CD4-positive, CD25-positive, alpha-beta regulatory T cell (primary cell): ENCODE measurements at places on chromosomes 1 and 21. TPM values are rescaled to one million over a fixed set of nuclear protein-coding genes. Genes with fewer than 3 reads are reported as not detected.

ANXA9 gene
- total RNA-seq = not detected

LRRC71 gene
- not detected for total RNA-seq

TARBP1 gene
- total RNA-seq = 30.0 TPM

CR2 gene
- 0.22 TPM for total RNA-seq

ATP6V1G3 gene
- not detected for total RNA-seq

MX2 gene
- 119 TPM for total RNA-seq

LPAR3 gene
- 0.32 TPM for total RNA-seq

DNA sequence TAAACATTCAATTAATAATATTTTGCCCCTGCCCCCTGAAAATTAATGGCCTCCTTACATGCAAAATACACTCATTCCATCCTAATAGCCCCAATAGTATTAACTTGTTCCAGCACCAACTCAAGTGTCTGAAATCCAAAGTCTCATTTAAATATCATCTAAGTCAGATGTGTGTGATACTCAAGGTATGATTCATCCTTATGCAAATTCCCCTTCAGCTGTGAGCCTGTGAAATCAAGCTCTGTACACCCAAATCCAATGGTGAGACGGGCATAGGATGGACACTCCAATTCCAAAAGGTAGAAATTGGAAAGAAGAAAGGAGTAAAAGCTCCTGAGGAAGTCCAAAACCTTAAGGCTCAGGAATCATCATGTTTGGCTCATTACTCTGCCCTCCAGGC, 83.5 kb downstream of the HHAT start:
- no peak for DNase-seq

- no peak for DNase-seq
These were observed 30.0 kb downstream of the ARHGEF10L start for GRCh38 chr1:17569200-17570139.

DNA sequence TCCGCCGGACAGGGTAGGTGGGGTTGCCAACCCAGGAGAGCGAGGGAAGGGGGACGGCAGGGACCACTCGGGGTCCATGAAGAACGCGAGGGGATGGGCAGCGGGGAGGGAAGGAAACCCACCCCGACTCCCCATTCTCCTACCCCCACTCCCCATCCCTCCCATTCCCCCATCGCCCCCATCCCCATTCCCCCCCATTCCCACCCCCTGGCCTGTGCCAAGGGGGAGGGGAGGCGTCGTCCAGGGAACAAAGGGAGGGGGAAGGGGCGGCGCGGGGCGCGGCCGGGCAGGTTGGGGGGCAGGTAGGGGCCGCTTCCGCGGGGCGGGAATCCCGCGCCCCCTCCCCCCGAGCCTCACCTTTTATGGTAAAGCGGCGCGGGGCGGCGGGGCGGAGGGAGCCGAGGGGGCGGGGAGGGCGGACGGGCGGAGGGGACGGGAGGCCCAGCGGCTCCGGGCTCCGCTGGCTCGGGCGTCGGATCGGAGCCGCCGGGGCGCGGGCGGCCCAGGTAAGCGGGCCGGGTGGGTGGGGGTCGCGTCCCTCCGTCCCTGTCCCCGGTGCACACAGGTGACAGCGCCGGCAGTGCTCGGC, at the start of gene FBLIM1:
TSS of gene FBLIM1 (plus strand) at position 453 of the 589 bp plus-strand sequence. CDS start 6,189 bp downstream, outside the sequence.
- DNase-seq = no peak

- no peak for DNase-seq
These were observed 27.3 kb downstream of the CDCP2 start for GRCh38 chr1:54125386-54126070.

GRCh38 chr1:27887215-27888021, 15.1 kb downstream of the THEMIS2 start:
- DNase-seq = peak; percentile 57

DNA sequence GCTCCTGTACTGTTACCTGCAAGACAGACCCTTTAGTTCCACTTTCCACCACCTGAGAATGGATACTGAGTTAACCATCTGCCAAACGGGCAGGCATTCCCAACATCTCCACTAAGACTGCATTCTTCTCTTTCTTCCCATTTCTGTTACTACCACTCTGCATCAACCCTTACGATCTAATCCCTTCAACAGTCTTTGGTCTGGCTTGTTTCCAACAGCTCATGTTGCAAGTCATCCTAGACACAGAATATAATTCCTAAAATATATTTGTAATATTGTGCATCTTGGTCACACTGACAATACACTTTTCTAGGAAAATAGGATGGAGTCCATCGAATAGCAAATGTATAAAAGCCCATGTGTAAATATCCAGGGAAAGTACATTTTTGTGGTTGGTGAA, 166.7 kb downstream of the SIPA1L2 start:
- no peak for DNase-seq

- no peak for DNase-seq
These were observed 486 bp upstream of the DSTYK start for GRCh38 chr1:205211839-205212536.

DNA sequence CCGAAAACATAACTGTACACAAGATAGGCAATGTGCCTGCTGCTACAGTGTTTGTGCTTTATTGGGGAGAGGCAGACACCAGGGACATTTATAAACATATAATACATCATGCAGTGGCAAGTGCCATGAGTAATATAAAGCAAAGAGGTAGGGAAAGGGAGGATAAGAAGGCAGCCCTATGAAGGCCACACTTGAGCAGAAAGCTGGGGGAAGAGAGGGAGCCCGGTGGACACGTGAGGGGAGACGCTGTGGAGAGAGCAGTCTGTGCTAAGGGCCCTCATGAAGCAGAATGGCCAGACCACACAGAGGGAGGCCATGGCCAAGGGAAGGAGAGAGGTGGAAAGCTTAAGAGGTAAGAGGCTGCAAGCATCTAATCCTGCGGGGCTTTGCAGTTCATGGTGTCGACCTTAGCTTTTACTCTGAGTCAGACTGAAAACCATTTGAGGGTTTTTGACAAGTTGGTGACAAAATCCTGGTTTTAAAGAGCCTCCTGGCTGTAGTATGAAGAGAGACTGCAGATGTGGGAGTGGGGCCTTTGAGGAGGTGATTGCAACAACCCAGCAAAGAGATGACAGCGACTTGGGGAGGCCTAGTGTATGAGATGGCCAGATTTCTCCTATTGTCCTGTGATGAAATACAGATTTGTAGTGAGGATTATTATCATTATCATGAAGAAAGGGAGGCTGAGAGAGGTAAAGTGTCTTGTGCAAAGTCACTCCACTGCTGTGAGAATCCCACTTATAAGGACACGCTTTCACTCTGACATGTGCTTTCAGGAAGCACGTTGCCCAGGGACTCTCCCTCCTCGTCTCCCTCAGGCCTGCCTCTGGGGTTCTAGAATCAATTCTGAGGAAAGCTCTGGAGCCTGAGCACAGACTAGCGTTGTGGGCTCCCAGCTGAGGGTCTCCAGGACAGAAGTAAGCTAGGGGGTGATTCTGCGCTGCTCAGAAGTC, 192.9 kb downstream of the RHOU start:
- DNase-seq = no peak

DNA sequence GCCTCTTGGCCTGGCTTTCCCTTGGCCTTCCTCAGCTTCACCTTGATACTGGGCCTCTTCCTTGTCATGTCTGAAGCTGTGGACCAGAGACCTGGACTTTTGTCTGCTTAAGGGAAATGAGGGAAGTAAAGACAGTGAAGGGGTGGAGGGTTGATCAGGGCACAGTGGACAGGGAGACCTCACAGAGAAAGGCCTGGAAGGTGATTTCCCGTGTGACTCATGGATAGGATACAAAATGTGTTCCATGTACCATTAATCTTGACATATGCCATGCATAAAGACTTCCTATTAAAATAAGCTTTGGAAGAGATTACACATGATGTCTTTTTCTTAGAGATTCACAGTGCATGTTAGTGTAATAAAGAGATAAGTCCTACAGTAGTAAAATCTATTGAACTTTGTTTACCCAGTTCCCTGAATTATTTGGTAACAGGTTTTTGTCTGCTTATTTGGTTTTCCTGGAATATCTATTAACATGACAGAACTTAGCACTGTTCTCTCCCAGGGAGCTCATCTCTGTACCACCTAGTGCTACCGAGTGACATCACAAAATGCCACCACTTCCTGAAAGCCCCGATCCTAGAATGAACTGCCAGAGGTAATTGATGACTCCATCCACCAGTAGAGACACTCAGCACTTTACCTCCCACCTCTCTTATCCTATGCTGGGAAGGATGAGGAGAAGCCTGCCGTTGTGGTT, 22.2 kb downstream of the UBE2T start:
- no peak for DNase-seq

DNA sequence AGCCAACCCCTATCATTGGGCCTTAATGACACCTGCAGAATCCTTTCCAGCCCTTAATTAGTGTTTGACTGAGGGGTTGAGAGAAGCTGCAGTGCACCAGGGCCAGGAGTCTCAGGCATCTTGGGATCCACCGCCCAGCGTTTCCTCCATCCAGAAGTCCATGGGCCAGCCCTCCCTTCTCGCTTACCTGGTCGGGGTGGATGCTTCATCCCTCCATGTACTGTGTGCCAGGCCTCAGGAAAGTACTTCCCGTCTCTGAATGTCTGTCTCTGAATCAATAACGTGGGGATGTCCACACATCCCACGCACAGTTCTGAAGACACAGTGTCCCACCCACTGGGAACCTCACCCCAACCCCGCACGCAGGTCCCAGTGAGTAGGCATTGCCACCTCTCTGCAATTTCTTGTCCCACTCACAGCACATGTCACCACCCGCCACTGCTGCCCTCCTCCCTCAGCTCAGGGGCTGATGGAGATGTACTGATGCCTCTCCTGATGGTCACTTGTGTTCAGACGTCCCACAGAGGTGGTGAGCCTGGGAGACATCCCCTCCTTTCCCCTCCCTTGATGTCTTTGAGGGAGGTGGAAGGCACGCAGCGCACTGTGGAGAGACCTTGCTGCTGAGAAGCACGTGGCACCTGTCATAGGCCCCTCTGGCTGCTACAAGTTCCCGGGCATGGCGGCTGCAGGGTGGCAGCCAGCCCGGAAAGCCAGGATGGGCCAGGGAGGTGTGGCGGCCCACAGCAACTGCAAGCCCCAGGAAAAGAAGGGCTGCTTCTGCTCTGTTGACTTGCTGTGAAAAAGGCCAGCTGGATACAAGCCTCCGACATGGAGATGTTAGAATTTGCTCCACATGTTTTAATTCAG, 29.4 kb upstream of the PRSS38 start:
- DNase-seq = no peak

DNA sequence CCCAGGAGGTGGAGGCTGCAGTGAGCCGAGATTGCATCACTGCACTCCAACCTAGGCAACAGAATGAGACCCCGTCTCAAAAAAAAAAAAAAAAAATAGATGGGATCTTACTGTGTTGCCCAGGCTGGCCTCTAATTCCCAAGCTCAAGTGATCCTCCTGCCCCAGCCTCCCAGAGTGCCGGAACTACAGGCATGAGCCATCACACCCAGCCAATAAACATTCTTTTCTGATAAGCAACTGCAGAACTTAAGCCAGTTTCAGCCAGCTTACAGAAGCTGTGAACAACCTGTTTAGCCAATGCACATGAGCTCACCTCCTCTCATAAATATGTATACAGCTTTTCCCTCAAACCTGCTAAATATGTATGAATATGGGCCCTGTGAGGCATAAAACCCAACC, 3.1 kb upstream of the MIIP start:
- no peak for DNase-seq

GRCh38 chr1:210250998-210251679, 18.5 kb downstream of the SERTAD4 start:
- DNase-seq = no peak

DNA sequence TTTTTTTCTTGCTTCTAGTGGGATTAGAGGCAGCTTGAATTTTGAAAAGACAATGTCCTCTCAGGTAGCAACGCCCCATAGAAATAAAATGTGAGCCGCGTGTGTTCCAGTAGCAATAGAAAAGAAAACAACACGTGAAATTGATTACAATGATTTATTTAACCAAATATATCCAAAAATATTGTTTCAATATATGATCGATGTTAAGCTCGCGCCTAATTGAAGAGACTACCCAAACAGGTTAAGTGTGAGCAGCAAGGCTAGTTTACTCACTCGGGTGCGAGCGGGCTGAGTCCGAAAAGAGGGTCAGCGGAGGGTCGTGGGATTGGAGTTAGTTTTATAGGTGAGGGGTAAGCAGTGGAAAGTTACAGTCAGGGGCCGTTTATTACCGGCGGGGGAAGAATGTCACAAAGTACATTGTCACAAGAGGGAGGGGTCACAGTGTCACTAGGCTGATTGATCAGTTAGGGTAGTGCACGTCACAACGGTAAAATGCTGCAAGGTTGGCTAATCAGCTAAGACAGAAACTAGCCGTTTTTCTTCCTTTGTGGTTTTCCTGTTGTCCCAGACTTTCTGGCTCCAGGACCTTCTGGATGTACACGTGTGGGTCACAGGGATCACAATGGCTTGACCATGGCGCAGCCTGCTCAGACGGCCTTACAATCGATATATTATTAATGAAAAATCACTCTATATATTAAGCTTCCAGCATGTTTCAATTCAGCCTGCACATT, 697 bp upstream of the ZNF670 start:
- DNase-seq = no peak

DNA sequence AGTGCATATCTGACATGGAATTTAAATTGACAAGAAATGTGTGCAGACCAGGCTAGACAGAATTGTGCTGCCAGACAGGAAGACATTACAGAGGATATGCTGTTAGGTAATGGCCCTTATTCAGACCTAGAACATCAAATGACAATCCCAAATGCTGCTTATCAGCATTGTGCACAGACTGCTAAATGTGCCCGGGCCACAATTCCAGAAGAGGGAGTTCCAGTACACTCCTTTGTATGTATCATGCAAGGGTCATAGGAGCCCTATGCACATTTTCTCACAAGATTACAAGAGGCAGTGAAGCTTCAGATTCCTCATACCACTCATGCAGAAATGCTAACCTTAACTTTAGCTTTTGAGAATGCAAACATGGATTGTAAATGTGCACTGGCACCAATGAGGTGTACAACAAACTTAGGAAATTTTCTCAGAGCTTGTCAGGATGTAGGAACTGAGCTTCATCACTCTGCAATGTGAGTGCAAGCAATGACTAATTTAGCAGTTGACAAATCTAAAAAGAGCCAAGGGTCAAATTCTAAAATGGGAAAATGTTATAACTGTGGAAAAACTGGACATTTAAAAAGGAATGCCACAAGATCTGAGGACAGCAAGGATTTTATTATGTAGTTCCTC, 273.5 kb downstream of the COL11A1 start:
- DNase-seq = no peak
